ENCODE measurements at places on chromosomes 7 and 10. TPM values are rescaled to one million over a fixed set of nuclear protein-coding genes. Genes with fewer than 3 reads are reported as not detected.
A peak's percentile ranks its signal among the peaks of the same experiment; 100 is the strongest.

- DNase-seq, result no peak
Measured at GRCh38 chr10:20089879-20090278, 273.6 kb downstream of the PLXDC2 start.

DNA sequence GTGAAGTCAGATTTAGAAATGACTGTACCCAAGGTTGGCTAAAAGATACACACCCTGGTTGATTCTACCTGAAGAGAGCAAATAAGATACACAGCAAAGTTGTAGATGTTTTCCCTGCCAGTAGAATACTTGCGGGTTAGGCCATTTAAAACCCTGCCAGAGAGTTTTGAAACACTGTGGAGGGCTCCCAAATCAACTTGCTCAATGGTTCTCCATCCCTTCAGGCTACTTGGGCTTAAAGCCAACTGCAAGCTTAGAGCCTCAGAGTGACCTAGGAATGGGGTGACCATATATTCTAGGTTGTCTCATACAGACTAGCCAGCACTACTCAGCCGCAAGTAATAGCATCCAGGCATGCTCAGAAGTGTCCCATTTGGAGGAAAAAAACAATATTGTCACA, 10.0 kb downstream of the CAV1 start:
- no peak for DNase-seq

- DNase-seq, result no peak
Measured at GRCh38 chr10:123878666-123879303, 12.8 kb downstream of the CPXM2 start.

Gene GSTO2
- 1.6 TPM for polyA plus RNA-seq

Gene LIPN
- polyA plus RNA-seq, result not detected

GRCh38 chr7:156014201-156014600, 201.9 kb upstream of the SHH start:
- no peak for DNase-seq

DNA sequence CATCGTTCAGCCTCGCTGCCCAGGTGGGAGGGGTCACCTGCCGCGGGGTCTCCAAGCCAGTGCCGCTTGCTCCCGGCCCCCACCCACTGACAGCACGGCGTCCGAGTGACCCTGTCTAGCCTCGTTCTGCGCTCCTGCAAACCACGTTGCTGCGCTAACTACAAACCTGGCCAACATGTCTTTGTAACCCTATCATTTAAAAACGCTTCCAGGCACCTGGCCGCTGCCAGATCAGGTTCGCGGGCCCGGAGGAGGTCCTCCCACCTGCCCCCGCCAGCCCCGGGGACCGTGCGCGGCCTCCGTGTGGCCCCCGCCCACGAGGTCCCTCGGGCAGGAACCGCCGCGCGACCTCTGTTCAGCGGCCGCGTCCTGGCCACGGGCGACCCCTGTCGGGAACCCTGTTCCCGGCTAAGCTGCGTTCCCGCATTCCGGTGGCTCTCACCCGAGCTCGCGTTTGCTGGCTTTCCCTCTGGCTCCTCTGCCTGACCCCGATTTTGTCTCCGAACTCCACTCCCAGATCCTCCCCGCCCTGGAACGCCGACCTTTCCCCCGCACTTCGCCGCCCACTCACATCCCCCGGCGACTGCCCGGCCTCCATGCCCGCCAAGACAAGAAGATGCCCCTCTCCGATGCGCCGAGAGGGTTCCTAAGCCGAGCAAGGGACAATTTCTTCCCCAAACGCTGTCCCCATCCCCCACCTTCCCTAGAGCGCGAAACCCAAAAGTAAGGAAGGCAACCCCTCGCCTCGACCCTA, 2.4 kb downstream of the SFMBT2 start:
- peak; percentile 54 for DNase-seq

GRCh38 chr7:66571568-66571967, 57.1 kb upstream of the KCTD7 start:
- no peak for DNase-seq

Gene SOSTDC1
- not detected for polyA plus RNA-seq

All from immature natural killer cell (primary cell).